Midbrain (tissue), 1 donor: ENCODE measurements at places on chromosomes 16 and 17.

DNA sequence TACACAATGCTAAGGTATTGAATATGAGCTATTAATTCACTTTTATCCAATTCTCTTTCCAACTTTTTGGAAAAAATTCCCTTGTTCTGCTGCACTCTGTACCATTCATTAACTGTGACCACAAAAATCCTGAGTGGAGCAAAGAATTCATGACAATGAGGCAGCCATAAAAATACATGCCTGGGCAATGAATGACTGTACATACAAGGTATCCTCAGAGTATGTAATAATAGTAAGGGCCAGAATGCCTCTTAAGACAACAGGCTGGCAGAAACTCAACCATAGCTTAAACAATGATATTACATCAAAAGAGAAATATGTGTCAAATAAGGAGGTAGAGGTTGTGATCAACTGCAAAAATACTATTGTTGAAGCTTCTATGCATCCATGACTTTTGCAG, 74.7 kb upstream of the CA10 start:
- DNase-seq, result no peak

DNA sequence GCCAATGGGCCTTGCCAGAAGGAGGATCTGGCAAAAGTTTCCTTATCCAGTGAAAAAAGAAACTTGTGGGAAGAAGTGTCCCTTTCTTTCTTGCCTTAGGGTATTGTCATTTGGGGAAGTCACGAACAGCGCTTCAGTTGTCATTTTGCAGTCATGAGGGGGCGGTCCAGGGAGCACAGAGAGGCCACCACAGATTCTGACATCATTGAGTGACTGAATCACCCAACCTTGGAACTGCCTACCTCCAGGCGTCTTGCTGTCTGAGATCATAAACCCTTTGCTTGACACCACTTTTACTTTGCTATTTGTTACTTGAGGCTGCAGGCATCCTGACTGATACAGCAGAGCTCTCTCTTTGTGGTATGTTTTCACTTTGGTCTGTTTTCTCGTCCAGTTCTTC, 3.1 kb upstream of the WSCD1 start:
- no peak for DNase-seq

DNA sequence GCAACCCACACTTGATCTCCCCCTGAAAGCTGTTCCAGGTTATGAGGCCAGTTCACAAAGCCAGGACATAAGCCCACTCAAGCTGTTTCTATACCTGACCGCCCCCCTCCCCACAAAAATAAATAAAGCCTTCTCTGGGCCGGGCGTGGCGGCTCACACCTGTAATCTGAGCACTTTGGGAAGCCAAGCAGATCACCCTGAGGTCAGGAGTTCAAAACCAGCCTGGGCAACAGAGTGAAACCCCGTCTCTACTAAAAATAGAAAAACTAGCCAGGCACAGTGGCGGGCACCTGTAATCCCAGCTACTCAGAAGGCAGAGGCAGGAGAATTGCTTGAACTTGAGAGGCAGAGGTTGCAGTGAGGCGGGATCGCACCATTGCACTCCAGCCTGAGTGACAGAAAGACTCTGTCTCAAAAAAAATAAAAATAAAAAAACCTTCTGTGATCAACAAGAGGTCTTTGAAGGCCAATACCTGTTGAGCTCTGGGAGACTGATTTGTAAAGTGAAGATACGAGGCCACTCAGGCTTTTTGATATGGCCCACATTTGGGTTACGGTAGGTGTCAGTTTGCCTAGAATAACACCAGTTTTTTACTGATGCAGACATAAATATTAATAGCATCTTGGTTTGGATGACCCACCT, 2.2 kb downstream of the KDM8 start:
- DNase-seq, result no peak

DNA sequence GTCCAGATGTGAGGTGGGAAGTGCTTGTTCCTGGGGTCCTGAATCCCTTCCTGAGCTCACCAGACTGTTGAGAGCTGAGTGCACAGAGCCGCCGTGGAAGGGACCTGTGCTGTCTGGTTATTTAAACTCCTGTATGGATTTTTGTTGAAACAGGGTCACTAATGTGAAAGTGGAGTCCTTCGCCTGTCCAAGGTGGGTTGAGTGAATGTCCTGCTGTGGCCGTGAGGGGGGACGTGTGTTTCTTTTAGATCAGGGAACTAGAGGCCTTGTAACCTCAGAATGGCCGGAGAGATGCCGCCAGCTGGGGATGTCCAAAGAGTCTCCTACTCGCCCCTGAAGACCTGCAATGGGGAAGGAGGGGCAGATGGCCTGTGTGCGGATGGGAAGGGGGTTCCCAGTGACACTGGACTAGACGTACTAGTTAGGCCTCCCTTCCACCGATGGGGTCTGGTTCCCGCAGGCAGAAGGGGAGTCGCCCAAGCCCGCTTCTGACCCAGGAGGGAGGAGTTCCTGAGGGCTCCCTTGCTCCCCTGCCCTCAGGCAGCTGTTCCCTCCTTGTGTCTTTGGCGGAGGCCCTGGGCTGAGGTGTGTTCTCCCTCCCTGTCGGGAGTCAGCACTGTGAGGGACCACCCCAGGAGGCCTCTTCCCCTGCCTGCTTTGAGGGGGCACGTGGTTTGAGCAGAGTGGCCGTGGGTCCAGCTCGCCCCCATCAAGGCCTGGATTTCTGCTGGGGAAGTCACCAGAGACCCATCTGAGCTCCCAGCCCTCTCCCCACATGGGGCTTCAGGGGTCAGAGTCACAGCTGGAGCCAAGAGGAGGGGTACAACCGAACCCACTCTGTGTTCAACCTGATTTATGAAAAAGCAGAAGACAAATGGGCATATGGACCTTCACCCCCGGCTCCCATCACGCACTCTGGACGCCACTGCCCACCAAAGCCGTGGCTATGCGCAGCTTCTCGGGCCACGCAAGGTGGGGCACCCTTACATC, 30.9 kb downstream of the OR1D5 start:
- DNase-seq, result no peak

DNA sequence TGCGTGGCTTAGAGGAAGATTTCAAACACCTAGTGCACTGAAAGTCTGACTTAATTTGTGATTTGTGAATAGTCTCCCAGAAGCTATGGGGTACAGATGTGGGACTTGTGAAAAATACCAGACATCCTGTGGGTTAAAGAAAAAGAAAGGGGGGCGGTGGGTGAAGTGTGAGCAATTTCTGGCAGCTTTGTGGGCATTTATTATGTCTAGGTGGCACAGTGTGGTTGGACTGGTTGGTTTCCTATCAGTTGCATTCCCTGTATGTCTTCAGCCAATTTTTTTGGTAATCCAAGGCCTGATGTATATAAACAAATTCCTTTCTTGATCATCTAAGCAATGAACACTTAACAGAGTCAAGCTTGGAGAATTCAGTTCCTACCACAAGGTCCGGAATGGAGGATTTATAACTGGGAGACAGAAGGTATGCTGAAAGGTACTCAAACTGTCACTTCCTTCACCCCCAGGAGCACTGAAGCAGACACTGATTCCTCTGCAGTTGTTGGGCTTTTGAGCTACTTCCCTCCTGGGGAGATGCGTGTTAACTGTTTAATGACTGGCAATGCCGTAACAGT, 211.6 kb downstream of the WWOX start:
- no peak for DNase-seq

DNA sequence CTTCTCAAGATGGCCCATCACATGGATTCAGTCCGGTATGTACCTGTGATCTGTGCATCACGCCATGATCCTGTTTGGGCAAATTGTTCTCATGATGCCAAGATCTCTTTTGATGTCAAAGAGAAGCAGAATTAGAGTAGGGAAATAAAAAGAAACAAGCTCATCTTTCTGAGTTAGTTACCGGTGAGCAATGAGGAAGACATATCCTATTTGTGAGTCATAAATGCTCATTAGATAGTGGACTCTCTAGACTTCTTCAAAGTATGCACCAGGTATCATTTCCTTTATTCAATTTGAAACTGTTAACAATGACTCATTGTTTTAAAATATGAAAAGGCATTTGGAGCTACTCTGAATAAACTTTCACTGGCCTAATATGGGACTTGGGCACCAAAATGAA, 8.0 kb upstream of the KRTAP4-12 start:
- no peak for DNase-seq

DNA sequence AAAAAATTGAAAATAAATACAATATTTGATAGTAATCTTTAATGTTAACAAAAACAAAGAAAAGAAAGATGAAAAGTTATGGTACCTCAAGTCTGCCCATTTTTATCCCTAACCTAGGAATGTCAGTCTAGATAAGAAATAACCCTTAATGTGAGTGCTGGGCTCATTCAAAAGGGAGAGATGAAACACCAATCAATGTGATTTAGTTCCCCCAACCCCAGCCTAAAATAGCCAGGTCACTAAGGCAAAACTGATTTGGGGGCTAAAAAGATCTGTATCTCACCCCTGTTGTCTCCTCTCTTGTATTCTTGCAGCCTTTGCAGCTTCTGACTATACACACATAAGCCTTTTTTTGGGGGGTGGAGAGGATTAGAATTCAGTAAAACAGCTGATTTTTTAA, 3.2 kb upstream of the IGF2BP1 start:
- no peak for DNase-seq

DNA sequence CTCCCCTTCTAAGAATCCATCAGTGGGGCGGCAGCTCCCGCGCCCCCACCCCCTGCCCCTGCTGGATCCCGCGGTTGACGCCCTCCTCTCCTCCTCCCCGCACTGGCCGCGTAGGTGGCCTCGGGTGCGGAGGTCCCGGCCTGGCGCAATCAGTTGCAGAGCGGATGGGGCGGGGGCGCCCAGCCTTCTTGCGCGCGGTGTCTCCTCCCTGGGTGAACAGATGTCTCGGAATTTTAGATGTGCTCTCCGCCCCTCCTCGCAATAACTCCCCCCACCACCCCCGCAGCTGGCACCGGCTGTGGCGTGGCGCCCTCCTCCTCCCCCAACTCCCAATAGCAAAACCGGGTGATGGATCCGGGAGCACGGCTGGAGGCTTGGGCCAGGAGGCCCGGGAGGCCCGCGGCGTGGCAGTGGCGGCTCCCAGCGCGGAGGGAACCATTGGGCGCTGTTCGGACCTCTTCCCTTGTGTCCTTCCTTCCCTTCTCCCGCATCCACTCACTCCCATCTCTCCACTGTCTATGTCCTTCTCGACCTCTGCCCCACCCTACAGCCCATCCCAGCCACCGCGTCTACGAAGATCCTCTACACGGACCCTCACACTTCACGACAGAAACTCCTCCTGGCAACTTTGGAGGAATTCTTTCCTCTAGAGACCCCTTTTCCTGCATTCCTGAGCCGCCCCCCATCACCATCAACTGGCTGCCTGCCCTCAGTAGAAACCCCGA, 11.0 kb downstream of the NEUROD2 start:
- no peak for DNase-seq

- no peak for DNase-seq
These were observed 14.7 kb upstream of the USP31 start for GRCh38 chr16:23163921-23164320.

DNA sequence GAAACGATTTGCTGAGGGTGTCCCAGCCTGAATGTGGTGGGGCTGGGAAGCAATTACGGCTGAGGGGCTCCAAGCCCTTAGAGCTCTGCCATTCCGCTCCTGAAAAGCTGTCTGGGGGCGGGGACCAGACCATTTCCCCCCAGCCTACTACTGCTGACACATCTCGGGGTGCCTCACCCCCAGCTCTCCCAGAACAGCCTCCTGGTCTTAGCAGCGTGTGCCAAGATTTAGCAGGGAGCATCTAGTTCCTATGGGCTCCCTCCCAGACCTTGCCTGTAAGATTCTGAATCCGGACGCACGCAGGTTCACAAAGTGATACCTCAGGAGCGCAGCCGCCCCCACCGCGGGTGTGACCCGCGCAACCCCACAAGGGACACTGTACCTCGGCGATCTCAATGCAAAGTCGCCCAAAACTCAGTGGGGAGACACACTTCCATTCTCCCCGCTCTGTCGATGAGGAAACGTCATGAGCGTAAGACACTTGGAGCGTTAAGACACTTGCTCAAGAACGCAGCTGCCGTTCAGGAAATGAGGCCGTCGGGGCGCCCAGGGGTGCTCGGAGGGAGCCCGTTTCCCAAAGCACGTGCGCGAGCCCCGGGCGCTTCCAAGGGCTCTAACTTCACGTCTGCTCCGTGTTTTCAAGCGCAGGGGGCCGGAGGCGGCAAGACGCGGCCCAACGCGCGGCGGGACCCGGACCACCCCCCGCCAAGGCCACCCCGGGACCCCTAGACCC, 629 bp downstream of the GEMIN4 start:
- no peak for DNase-seq

GRCh38 chr16:18979936-18980335, 3.8 kb upstream of the TMC7 start:
- no peak for DNase-seq

DNA sequence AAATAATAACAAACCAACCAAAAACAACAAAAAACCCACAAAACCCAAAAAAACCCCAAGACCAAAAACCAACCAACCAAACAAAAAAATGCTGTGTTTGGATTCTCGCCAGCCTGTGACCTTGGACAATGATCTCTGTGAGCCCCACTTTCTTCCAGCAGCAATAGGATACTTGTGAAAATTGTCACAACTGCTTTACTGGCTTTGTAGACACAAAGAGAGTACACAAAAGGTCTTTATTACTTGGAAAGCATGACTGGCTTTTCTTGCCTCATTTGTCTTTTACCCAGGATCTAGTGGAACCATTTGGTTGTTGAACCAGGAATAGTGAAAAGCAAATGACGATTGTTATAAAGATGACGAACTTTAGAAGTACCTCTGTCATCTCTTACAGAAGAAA, 256.6 kb downstream of the UTP18 start:
- no peak for DNase-seq

DNA sequence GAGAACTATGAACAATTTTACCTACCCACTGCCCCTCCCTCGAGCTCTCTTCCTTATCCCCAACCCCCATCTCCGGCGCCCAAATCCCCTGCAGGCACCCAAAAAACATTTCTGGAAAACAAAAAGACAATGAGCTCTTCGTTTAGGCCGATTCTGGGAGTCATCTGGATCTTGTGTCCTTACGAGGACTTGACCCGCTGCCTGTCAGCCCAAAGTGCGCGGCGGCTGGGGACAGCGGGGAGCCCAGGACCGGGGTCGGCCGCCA, 524 bp downstream of the STRADA start:
- DNase-seq, result no peak

DNA sequence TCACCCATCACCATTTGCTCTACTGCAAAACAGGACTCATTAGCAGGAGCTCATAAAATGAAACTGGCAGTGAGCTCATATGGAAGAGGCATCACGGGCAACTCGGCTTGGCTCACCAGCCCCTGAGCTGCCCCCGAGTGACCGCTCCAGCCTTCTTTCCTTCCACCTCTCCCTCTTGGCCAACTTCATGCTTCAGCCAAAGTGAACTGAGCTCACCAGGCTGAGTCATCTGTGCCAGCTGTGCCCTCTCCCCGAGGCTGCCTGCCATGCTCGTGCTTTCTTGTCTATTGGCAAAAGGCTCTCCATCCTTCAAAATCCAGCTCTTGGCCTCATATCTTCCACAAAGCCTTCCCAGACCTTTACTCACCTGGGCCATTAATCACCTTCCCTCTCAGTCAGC, 391.4 kb downstream of the WWOX start:
- DNase-seq, result peak; percentile 36

DNA sequence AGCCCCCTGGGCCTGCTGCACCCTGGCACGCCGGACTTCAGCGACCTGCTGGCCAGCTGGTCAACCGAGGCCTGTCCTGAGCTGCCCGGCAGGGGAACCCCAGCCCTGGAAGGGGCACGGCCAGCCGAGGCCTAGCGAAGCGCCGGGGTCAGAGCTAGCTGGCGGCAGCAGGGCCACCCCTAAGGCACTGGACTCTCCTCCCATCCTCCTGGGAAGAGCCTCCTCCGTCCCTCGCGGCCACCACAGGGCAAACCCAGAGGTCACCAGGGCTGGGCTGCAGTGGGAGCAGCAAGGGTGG, 2.3 kb downstream of the PERCC1 start:
- no peak for DNase-seq
